ENCODE measurements at places on chromosomes 12 and 14.

DNA sequence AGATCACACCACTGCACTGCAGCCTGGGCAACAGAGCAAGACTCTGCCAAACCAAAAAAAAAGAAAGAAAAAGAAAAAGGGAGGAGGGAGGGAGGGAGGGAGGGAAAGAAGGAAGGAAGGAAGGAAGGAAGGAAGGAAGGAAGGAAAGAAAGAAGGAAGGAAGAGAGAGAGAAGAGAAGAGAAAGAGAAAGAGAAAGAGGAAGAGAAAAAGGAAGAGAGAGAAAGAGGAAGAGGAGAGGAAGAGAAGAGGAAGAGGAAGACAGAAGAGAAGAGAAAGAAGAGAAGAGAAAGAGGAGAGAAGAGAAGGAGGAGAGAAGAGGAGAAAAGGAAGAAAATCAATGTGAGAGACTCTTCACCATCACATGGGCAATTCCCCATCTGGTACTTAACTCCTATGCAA is 57.6 kb upstream of the CRACR2A start:
- DNase-seq: no peak

GRCh38 chr12:82174936-82175335 is 183.3 kb downstream of the CCDC59 start:
- no peak for DNase-seq

DNA sequence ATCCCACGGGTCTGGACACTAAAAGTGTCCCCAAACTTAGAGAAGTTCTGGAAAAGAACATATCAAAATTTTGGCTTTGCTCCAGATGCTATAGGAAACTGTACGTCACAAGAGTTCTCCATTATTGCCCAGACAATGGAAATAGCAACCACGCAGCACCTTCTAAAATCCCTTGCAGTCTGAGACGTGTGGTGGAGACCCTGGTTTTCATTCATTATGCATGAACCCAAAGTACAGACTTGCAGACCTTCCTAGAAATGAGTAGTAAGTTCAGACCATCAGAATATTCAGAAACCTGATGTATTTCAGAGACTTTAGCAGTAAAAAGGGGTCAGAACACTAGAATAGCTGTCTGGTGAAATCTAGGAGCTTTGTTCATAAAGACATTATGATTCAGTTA is 50.0 kb upstream of the BCL2L14 start:
- no peak for DNase-seq

DNA sequence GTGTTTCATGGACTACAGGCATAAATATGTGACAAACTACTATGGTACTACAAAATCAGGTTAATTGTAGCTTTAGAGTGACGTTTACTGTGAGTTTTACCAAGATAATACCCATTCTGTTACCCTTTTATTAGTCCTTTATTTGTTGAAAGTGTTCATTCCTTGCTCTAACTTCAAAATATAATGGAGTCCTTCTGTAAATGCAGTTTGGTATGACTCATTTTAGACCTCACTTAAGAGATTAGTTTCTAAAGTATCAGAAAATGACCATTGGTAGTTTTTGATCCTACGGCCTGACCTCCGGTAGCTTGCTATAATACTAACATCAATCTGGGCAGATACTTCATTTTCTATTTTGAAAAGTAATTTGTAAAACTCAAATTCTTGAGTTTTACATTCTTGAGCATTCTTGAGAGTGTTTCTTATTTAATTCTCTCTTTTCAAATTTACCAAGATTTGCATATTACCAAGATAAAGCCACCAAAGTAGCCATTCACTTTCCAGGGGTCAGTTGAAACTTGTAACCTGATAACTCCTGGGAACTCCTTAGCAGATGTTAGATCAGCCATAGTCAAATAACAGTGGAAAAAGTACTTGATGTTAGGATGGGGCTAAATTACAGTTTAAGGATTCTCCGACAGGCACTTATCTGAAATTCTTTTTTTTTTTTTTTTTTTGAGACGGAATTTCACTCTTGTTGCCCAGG is 4.2 kb downstream of the HSPA2 start:
- DNase-seq: no peak

DNA sequence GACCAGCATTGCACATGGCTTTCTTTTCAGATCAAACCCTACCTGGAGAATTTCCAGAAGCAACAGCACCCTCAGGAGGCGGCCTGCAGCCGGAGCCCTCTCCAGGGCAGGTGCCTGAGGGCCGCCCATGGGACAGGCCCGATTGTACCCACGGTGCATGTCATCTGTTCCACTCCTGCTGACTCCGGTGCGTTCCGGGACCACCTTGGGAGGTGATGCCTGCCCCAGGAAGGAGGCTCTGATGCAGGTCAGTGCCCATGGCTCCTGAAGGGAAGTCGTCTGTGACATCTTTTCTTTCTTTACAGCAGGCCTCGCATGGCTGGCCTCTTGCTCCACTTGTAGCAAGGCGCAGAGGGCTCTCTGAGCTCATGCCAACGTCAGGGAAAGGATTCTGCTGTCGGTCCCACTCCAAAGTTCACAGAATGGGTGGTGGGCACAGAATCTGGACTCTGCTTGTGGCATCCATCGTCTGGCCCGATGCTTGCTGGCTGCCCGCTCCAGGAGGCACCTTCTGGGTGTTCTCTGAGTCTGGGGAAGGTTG is 160.7 kb upstream of the RTL1 start:
- no peak for DNase-seq

DNA sequence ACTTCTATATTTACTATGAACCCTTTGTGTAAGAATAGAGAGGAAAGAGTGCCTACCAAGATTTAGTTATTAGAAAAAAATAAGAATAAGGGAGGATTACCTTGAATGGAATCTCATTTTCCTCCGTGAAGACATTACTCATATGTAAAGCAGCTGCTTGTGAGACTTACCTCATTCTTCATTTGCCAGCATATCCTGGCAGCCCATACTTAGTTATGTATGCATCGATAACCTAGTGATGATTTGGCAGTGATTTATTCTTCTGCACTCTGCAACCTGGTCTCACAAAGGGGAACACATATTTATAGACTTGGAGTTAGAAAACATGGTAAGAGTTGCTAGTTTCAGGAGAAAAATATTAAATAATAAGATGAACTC is 56.8 kb downstream of the LRFN5 start:
- DNase-seq: no peak

DNA sequence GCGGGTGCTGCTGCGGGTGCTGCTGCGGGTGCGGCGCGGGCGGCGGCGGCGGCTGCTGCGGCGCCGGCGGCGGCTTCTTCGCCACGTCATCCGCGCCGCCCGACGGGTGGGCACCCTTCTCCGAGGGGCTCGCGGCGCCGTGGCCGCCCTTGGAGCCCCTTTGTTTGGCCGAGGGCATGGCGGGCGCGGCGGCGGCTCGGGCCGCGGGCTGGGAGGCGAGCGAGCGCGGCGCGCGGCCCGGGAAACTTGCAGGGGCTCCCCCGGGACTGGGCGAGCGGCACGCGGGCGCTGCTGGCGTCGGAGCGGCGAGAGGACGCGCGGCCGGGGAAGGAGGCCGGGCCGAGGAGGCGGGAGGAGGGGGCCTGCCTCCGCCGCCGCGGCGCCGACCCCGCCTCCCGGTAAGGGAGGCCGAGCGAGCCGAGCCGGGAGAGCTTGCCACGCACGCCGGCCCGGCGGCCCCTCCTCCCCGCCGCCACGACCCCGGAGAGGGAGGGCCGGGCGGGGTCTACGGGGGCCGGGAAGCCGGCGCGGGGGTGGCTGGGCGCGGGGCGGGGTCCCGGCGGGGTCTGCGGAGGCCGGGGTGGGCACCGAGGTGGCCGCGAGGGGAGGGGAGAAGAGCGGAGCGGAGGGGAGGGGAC is at the start of gene CKAP4:
Gene CKAP4, minus strand, starts transcription at position 347 of the 638 bp plus-strand sequence. Its CDS starts 169 bp downstream, at position 178.
- DNase-seq: peak; percentile 94

DNA sequence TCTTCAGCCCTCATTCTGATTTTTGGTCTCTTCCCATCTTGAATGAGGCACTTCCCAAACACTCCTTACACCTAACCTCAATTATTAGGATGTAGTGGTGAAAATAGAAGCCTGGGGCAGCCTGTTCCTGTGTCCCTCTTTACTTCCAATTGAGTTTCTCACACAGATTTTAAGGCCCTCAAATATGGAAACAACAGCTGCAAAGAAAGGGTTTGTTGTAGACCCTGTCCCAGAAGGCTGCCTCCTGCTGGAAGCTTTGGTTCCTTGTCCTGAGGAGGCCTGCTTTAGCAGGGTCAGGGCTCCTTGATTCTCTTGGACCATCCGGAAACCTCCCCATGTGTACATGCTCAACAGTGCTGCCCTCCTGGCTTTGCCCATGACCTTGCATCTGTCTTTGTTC is 101.3 kb downstream of the TGFB3 start:
- no peak for DNase-seq

- no peak for DNase-seq
These were observed 12.2 kb downstream of the EIF5 start for GRCh38 chr14:103346286-103346685.

DNA sequence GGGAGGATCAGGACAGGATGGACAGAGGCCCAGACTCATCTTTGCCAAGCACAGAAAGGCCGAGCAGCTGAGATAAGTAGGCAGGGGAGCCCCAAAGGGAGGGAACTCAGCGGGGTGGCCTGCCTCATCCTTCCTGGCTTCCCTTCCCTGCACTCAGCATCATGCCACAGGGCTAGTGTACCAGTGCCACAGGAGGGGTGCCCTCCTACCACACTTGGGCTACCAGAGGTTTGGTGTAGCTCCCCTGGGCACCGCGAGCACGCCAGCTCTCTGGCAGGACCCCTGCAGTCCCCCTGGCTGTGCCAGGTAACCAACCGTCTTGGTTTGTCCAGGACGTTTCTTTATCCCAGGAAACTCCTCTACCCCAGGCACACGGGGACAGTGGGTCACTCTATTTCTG is 123.5 kb downstream of the ESRRB start:
- no peak for DNase-seq

DNA sequence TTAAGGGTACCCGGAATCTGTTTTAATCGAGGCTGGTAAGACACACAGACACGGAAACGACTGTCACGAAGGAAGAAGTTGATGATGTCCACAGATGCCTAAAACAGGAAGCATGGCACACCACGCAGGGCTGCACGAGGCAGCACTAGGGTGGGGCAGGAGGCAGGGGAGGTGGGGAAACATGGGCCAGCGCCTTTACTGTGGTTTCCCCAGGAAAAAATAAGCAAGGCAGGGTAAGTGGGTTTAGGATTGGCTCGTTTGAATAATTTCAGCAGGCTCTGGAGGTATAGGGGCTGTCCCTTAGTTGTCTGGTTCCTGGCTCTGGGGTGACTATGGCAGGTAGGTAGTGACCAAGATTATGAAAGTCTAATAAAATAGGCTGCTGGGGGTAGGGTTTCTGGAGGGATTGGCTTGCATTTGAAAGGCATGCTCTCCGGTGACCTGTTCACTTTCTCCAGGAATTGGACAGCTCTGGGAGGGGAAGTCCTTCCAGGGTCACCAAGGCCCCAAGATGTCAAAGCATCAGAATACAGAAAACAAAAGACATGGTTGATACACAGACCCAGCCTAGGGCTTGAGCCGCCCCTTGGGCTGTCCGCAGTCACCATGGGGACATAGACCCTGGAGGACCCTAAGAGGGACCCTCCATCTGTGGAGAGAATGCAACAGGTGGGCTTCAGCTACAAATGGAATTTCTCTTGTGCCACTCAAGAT is 35.3 kb downstream of the MAP1LC3B2 start:
- DNase-seq: no peak

- DNase-seq: no peak
These were observed 7.0 kb downstream of the APOLD1 start for GRCh38 chr12:12792421-12792820.

DNA sequence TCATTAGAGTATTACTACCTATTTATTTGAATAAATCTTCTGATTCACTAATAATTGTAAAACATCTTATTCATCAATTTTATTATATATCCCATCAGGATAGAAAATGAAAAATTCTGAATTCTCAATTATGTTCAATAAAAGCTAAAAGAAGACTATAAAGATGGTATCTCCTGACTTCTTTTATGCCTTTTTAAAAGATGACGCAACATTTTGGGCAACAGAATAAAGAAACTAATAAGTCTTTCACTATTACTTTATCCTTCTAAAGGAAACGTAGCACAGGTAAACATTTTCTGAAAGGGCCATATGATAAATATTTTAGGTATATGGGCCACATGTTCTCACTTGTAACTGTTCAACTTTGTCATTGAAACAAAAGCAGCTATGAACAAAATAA is 10.1 kb upstream of the ATXN7L3B start:
- no peak for DNase-seq

DNA sequence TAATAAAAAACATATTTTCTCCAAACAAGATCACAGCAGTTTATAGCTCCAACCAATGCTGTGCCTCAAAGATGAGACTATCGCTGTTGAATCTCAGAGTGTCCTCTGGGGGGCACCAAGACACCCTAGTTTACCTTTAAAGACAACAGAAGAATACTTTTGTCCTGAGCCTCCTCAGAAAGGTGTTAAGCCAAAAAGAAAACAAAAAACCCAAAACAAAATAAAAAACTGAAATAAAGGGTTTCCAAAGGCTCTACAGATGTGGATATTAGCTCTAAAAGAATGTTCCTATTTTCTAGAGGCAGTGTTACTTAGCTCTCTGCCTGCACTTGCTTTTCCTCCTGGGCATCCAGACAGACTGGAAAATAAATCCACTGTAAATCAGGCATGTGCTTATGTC is 86.9 kb upstream of the TTC7B start:
- DNase-seq: peak; percentile 74

DNA sequence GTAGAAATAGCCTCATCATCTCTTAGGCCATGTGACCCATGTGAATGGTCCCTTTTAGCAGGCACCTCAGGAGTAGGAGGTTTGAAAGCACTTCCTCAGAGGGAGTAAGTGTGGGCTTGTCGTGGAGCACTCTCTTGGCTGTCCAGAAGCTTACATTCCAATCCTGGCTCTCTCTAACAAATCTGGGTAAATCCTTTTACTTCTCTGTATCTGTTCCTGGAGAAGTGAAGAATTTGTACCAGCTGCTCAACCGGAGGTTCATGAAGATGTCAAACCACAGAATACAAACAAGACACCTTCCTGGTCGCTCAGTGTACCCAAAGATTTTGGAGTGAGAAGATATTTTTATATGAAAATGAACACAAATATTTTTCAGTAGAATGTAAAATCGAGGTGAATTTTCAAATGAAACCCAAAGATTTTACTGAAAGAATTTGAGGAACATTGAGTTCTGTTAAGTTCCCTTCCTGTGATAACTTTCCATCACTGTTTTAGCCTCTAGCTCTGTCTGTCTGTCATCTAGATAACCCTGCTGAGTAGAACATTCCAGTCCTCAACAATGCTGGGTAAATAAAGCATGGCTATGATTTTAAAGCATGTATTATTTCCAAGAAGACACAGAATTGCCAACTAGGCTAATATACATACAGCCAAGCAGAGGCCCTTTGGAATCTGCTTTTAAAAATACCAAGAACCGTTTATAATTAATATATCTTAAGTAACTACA is 263.9 kb upstream of the RGS6 start:
- DNase-seq: no peak

- DNase-seq: no peak
These were observed 561.9 kb downstream of the FLRT2 start for GRCh38 chr14:86091811-86092210.

GRCh38 chr14:69643430-69644200 is 32.2 kb downstream of the SUSD6 start:
- peak; percentile 77 for DNase-seq

GRCh38 chr12:131091413-131091975 is 137.8 kb downstream of the ADGRD1 start:
- no peak for DNase-seq

- DNase-seq: no peak
These were observed 29.0 kb upstream of the C12orf50 start for GRCh38 chr12:88057994-88058718.

GRCh38 chr14:84017495-84017894 is 1512.4 kb upstream of the FLRT2 start:
- no peak for DNase-seq

GRCh38 chr14:92848887-92849286 is 54.8 kb downstream of the GOLGA5 start:
- DNase-seq: no peak

GRCh38 chr12:115574826-115575225 is 702.7 kb downstream of the MED13L start:
- DNase-seq: no peak

Measured in hepatocyte (in vitro differentiated cells).